ENCODE measurements at places on chromosomes 5 and 9.

GRCh38 chr5:180391276-180391675 is 38.1 kb upstream of the GFPT2 start:
- no peak for DNase-seq

DNA sequence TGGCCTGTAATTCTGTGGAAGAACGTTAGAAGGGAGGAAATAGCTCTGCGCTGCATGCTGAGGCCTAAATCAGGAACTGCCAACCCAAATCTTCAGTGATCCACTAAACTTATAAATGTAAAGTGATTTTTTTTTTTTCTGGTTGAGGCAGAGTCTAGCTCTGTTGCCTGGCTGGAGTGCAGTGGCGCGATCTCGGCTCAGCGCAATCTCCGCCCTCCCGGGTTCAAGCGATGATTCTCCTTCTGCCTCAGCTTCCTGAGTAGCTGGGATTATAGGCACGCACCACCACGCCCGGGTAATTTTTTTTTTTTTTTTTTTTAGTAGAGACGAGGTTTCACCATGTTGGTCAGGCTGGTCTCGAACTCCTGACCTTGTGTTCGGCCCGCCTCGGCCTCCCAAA is 717.4 kb upstream of the FAM174A start:
- no peak for DNase-seq

- peak; percentile 76 for DNase-seq
Measured at GRCh38 chr5:172412724-172413286, 41.5 kb downstream of the SH3PXD2B start.

GRCh38 chr5:123559434-123559775 is 47.4 kb downstream of the CSNK1G3 start:
- no peak for DNase-seq

DNA sequence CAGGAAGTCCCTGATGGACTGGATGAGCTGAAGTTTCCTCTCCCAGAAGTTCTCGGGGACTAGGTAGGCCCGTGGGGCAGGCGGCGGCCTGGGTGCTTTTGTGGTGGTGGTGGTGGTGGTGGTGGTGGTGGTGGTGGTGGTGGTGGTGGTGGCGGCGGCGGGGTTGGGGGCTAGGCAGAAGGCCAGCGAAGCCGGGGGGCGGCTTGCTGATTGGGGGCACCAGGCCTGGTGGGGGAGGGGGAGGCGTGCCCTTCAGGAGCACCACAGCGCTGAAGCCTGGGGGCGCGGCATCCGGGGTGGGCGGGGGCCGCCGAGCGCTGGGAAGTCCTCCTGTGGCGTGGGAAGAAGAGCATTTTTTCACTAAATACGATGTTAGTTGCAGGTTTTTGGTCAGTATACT is 26.9 kb downstream of the SPATA31C1 start:
- DNase-seq = no peak

DNA sequence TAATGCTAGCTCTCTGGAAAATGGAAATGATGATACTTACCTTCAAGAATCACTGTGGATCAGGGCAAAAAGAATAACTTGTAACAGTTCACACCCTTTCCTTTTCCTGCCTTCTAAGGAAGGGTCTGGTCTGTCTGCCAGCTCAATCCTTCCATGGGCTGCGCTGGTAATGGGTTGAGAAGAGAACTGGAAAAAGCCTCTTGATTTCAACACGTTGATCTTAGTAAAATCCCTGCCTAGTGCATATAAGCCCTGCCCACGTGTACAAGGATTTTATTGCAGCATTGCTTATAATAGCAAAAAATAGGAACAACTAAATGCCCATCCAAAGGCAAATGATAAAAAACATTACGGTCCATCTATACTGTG is 20.5 kb downstream of the C1QTNF2 start:
- no peak for DNase-seq

DNA sequence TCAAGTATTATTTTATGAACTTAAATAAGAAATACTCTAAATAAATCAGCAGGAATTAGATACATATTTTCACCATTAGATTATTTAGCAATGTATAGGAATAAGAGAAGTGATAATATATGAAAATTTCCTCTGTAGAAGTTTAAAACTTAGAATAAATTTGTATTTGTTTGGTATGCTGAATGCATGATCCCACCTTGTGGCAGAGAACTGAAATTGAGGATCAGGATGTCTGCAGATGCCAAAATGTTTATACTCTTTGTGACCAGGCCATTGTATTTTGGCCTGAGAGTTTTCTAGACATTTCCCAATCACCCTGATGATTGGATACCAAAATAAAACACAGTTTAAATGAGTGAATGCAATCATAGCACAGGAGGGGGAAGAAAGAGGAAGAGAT is 6.3 kb downstream of the TYRP1 start:
- no peak for DNase-seq

GRCh38 chr5:59249160-59249559 is 644.4 kb downstream of the PDE4D start:
- no peak for DNase-seq

DNA sequence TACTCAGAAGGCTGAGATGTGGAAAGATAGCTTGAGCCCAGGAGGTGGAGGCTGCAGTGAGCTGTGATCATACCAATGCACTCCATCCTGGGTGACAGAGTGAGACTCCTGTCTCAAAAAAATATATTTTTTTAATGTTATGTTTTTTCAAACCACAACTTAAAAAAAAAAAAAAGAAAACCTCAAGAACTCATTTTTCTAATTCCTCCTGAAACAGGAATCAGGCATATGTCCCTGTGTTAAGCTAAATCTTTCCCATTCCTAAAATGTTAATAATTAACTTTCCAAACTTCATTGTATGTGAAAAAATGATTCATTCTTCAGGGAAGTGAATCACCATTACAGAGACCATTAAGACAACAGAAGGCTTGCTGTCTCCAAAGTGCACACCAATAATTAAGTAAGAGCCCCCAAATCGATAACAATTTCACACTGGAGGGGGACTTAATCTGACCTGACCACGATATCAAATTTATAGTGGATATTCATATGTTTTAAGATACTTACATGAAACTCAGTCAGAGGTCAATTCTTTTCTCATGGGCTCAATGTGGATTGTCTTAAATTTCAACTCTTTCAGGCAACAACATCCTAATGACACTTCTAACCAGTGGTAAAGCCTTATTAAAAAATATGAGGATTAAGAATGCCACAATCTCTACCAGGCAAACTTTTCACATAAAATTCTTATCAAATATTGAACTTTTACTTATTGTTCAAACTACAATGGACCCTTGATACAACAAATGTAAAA is 5.2 kb downstream of the CEMIP2 start:
- DNase-seq = no peak

- DNase-seq = no peak
Measured at GRCh38 chr9:134961331-134962064, 43.8 kb upstream of the FCN1 start.

- DNase-seq = no peak
Measured at GRCh38 chr9:137017791-137018497, 10.1 kb downstream of the ABCA2 start.

GRCh38 chr5:16076657-16077056 is 102.9 kb downstream of the MARCHF11 start:
- DNase-seq = no peak

DNA sequence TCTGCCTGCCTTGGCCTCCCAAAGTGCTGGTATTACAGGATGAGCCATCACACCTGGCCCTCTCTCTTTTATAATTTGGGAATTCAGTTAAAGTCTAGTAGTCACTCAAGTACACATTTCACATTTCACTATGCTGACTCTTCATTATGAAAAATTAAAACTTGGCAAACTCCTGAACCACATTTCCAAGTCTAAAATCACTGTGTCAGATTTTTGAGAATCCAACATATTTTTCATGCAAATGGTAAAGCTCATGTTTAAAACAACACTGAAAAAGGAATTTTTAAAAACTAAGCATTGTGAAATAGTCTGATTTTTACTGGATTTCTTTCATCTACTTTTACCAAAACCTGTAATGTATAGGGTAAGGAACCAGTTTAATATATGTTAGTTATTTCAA is 92.3 kb downstream of the SVEP1 start:
- DNase-seq = no peak

GRCh38 chr5:66306844-66307315 is 162.8 kb downstream of the SREK1 start:
- DNase-seq = no peak

- no peak for DNase-seq
Measured at GRCh38 chr9:70081120-70081495, 37.5 kb downstream of the MAMDC2 start.

- DNase-seq = no peak
Measured at GRCh38 chr9:78630966-78631365, 334.0 kb downstream of the PSAT1 start.

DNA sequence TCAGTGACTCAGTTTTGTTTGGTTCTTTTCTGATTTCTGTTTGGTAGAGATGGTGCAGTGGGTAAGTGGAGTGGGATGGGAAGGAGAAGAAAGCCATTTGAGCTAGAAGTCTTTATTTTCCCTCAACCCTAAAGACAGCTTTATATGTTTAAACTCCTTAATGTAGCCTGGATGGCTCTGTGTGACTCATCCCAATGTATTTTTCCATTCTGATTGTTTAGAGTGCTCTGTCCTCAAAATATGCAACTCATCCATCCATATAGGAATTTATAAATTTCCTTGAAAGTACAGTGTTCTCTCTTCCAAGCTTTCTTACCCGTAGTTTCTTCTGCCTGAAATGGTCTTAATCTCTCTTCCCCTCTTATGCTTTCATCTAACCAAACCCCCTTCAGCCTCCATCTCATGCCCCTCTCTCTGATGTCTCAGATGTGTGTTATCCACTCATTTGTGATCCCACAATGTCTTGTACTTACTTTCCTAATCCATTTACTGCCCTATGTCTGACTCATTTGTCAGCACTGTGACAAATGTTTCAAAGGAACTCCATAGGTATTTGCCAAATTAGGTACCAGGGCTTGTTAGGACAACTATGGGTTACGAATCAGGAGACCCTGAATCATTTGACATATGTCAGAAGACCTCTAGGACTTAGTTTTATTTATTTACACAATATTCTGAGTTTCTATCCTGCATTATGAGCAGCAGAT is 217.5 kb upstream of the SGCD start:
- no peak for DNase-seq

- DNase-seq = no peak
Measured at GRCh38 chr5:154842689-154843530, 7.5 kb downstream of the FAXDC2 start.

- DNase-seq = no peak
Measured at GRCh38 chr9:22893196-22893843, 446.7 kb downstream of the DMRTA1 start.

DNA sequence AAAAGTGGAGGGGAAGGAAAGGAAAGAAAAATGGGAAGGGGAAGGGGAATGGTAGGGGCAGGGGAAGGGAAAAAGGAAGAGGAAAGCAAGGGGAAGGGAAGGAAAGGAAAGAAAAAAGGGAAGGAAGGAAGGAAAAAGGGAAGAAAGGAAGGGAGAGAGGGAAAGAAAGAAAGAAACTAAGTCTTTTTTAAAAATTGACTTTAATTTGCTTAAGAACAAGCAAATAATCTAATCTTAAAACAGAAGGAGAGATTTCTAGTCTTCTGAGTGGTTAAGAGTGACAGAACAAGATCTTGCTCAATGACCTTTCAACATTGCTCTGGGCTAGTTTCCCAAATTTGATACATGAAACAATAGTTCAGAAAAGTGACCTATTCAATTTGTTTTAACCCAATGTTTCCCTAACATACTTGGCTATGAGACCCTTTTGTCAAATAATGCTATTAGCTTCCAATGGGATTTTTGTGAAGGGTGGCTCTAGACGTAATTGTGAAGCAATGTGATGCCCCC is 33.4 kb upstream of the GLIS3 start:
- no peak for DNase-seq

DNA sequence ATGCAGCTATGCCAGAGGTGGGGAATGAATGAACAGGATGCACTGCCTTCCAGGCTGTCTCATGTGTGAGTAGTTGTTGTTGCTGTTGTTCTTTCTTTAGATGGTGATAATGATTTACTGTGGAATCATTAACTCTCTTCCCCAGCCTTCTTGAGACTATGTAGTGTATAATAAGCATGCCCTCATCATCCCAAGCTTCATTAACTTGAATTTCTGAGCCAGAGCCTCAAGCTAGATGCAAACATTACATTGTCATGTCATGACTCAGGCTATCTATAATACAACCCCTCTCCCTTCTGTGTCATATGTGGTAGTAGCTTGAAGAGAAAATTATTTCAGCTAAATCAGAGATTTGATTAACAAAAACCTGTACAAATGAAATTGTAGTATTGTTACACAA is 10.0 kb upstream of the ADAMTSL1 start:
- DNase-seq = no peak

DNA sequence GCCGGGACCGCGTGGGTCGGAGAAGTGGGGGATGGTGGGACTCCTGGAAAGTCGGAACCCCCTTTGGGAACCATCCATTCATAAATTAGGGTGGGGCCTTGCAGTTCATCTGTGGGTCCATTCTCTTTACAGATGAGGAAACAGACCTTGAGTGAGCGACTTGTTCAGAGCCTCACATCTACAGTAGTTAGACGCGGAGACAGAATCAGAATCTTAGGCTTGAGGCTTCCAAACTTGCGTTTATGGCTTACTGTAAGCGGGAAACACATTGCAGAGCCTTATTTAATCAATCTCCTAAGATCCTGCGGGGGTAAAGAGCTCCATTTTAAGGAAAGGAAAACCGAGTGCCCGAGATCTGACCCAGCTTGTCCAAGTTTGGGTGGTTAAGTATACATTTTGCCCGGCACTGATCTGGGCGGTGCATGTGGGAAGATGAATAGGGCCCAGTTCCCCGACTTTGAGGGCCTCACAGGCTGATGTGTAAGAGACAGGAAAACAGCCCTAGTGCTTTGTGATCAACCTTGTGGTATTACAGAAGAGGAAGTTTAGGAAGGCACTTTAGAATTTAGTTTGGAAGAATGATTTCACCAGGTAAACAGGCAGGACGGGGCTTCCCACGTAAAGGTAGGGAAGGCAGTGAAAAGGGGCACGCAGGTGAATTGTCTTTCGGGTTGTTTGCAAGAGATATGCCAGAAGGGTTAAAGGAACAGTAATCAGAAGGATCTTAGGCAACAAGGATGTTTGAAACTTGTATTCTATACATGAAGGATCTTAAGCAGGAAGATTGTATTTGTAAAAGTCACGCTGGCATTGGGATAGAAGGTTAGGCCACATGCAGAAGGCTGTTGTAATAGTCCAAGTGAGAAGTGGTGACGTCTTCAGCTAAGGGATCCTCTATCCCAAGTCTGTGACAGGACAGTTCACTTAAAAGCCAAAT is 744 bp downstream of the TARS1 start:
- no peak for DNase-seq

Measured in T1000 (cell line).